ENCODE measurements at places on chromosomes 7 and 10.

DNA sequence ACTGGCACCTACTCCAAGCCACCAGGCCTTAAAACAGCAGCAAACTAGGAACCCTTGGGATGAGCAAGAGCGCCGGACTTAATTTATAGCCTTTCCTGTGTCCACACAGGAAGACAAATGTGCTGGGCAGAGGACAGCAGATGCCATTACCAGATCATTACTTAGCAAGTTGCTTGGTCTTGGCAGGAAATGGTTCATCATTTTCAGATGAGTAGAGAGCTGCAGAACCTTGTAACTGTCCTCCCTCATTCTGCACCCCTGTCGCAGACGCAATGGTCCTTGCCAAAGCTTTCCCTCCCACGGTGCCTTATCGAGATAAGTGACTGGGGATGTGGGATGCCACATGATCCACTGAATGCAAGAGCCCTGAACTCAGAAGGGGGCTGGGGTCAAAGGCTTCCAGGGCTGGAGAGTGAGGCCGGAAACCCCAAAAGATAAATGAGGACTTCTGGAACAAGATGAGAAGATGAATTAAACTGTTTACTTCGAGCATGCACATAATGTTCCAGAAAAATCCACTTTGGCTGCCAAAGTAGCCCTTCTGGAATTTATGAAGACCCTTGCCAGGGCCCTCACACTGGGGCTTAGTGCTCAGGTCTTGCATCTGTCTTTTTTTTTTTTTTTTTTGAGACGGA is 145.6 kb upstream of the ZNF32 start:
- DNase-seq: no peak

GRCh38 chr7:30799206-30799975 is 28.2 kb downstream of the MINDY4 start:
- DNase-seq: peak; percentile 44

- no peak for DNase-seq
Measured at GRCh38 chr7:11009631-11010030, 36.0 kb downstream of the PHF14 start.

GRCh38 chr7:138729444-138729843 is 28.3 kb upstream of the SVOPL start:
- DNase-seq: no peak

- DNase-seq: no peak
Measured at GRCh38 chr10:51215951-51216834, 141.9 kb downstream of the PRKG1 start.

- DNase-seq: no peak
Measured at GRCh38 chr7:46226860-46227259, 305.8 kb upstream of the IGFBP3 start.

GRCh38 chr7:42689626-42690025 is 222.2 kb downstream of the C7orf25 start:
- DNase-seq: no peak

DNA sequence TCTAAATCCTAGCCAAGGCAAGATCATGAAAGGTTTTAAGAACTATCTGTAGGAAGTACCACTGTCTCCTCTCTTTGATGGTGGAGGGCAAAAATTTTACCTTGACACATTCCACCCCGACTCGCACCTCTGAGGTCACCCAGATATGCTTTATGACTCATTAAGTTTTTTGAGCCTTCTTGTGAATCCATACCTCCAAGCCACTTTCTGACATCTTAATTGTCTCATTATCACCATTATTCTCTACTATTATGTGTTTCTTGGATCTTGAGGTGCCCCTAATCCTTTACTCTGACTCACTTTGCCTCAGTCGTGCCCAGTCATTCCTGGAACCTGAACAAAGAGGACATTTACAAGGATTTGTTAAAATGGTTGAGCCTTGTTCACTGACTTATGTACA is 146.6 kb downstream of the RAPGEF5 start:
- DNase-seq: no peak

- DNase-seq: no peak
Measured at GRCh38 chr7:40047661-40048060, 86.8 kb downstream of the MPLKIP start.

- no peak for DNase-seq
Measured at GRCh38 chr10:97444212-97444611, 1.6 kb downstream of the EXOSC1 start.

- DNase-seq: no peak
Measured at GRCh38 chr7:134886353-134887057, 99.8 kb upstream of the AGBL3 start.

- DNase-seq: no peak
Measured at GRCh38 chr7:132708470-132708869, 132.2 kb upstream of the PLXNA4 start.

- no peak for DNase-seq
Measured at GRCh38 chr10:117652228-117653169, 110.0 kb downstream of the EMX2 start.

GRCh38 chr10:58104351-58104751 is 163.3 kb downstream of the IPMK start:
- DNase-seq: no peak

- no peak for DNase-seq
Measured at GRCh38 chr7:92133133-92133736, 1.0 kb downstream of the CYP51A1 start.

- no peak for DNase-seq
Measured at GRCh38 chr7:35993113-35993512, 159.9 kb upstream of the EEPD1 start.

DNA sequence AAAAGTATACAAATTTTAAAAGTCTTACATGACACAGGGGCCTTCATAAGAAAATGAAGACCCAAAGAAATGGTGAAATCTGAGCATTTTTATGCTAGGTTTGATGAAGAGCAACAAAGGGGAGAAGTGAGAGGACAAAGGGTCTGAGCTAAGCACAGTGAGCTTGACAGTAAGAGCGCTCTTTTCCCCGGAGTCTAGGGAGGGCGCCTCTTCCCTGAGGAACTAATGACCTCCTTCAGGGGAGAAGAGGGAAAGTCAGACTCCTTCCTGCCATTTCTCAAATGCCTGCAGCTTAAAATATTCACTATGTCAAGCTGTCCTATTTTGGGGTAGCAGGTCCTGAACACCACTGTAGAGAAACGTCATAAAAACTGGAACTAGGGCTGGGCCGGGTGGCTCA is 18.1 kb upstream of the PAXIP1 start:
- no peak for DNase-seq

GRCh38 chr10:101780818-101781654 is 2.2 kb downstream of the NPM3 start:
- peak; percentile 80 for DNase-seq

DNA sequence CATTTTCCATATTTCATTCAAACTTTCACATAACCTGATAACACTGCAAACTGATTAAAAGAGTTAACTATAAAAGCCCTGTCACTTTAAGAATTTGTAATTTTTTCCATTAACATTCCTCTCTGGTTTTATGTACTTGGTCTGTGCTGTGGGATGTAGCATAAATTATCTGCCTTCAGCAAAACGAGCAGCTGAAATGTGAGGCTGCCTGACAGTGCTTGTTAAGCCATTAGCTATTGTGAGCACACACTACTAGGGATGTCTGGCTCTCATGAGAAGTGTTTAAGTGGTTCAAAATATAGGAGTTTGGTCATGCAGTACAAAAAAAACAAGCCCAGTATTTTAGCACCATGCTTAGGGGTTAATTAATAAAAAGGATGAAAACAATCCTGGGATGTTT is 63.0 kb downstream of the HOXA1 start:
- no peak for DNase-seq

DNA sequence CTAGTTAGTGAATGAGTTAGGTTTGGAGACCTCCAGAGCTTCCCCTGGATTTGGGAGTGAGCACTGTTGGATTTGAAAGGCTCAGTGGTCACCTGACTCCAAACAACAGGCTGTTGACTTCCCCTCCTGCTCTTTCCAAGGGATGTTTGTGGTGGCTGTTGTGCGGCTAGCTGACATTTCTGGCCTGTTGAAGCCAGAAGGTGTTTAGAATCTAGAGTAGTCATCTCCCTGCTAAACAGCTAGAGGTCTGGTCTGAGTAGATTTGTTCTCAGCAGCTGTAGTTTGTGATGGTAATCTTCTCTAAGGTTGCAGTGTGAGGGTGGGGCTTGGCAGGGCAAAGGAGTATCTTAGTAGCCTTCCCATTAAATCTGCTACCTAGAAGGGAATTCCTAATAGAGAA is 30.1 kb downstream of the BPGM start:
- DNase-seq: no peak

- no peak for DNase-seq
Measured at GRCh38 chr7:99672573-99672972, 7.2 kb downstream of the CYP3A5 start.

- DNase-seq: no peak
Measured at GRCh38 chr10:28217848-28218247, 85.0 kb downstream of the MPP7 start.

GRCh38 chr10:112227331-112227987 is 43.9 kb upstream of the GPAM start:
- DNase-seq: no peak

DNA sequence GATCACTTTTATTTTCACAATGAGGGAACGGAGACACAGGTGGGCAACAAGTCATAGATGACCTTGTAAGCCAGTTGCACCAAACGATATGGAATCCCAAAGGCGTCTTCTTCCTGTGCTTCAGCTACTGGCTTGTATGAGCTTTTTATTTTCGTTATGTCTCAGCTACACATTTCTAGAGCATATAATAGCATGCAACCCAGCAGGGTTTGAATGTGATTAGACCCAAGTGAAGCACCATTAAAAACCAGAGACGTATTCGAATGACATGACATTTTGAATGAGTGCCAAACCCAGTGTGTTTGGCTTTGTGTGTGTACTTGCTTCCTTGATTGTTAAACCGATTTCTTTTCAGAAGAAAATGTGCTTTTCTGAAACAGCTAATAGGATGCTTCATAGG is 963.2 kb upstream of the CELF2 start:
- DNase-seq: no peak

- no peak for DNase-seq
Measured at GRCh38 chr7:43639858-43640491, 57.1 kb downstream of the STK17A start.

DNA sequence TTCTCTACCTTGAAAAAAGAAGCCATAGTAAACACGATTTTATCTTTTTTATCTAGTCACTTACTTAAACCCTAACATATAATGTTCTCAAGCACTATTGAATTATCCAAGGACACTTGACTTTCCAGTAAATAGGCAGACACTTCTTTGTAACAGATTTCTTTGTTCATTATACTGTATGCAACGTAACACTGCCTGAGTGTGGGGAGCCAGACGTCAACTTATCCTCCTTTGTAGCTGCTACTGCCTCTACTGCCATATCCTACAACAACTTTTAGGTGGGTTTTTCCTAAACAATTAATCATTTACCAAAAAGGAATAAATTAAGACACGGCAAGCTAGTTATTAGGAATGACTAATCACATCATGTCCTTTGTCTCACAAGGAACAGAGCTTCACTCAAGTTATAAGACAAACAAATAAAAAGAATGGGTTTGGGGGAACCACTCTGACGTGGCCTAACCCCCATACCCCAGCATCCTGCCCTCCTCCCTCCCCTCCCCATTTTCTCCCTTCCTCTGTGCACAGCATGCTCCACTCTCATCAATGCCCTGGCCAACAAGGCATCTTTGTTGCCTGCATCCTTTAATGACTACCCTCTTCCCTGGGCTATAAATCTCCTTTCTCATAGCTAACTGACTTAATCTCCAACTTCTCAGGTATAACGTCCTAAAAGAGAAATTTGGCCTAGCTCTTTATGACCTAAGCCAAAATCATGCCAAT is 43.3 kb downstream of the DOCK4 start:
- no peak for DNase-seq

DNA sequence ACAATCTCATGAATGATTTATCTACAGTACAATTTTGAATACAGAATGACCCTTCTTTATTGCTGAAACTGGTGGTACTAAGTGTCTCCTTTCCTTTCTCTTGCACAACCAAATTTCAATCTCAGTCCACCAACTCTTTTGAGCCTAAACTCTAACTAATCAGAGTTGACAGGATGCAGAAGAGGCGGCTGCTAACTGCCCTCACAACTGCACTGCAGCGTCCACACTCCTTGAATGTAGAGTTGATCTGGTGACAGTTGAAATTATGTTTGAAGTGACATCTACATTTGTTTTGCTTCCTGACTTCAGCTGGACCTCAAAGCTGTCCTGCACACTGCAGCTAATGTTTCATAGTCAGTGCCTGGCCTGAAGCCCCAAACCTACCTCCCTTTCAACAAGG is 139.6 kb downstream of the ZMYND11 start:
- no peak for DNase-seq

GRCh38 chr10:124001391-124002148 is 91.8 kb downstream of the CHST15 start:
- DNase-seq: no peak

DNA sequence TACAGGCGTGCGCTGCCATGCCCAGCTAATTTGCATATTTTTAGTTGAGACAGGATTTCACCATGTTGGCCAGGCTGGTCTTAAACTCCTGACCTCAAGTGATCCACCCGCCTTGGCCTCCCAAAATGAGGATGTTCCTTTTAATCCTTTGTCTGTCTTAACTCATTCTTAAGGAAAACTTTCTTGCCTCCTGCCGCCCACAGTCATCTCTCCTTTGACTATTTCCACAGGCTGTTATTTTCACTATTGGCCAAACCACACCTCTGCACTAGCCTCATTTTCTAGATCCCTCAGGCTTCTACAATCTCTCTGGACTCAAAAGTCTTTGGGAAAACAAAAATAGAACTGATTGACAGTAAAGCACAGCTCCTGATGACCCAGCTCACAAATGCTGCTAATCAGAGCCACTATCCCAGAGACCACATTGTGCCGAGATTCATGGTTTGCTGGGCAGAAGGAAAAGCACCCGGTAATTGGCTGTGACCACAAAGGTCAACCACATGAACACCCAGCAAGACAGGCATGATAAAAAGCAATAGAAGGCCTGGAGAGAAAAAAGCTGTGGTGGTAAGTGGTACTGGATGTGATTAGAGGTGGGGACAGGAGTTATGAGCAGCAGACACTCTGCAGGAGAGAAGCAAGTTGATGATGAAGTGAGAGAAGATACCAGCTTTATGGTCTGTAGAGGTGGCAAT is 44.1 kb upstream of the ZNRF2 start:
- DNase-seq: no peak

- no peak for DNase-seq
Measured at GRCh38 chr10:56269181-56269580, 91.9 kb downstream of the ZWINT start.

- no peak for DNase-seq
Measured at GRCh38 chr7:32283546-32283945, 206.6 kb downstream of the LSM5 start.

DNA sequence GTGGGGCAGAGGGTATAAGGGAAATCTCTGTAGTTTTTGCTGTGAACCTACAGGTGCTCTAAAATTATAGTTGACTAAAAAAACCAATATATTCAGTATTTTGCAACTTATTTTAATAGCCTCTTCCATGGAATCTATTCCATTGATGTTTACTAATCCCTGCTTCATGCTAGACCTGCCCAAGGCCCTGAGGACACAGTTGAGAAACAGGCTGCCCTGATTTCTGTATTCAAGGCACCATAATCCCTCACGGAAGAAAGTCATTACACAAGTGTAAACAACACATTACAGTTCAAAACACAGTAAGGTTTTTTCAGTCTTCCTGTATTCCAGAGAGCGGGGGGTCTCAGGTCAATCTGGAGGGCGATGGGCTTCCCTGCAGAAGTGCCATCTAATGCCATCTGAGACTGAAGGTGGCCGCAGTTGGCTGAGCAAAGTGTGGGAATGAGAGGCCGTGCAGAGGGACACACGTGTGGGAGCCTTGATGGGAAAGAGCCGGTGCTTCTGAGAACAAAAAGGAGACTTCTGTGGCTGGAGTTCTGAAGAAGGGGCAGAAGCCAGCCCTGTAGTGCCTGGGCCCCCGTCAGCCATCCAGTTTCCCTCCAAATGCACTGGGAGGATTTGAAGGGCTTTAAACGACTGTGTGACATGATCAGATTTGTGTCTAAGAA is 146.9 kb downstream of the PTPN20 start:
- no peak for DNase-seq

GRCh38 chr7:118713039-118713438 is 488.5 kb downstream of the ANKRD7 start:
- DNase-seq: no peak
